SK-N-DZ (cell line): ENCODE measurements at places on chromosomes 5 and 9.
A peak's percentile ranks its signal among the peaks of the same experiment; 100 is the strongest.

- DNase-seq, result no peak
Measured at GRCh38 chr9:127509261-127509954, 58.1 kb downstream of the LRSAM1 start.

DNA sequence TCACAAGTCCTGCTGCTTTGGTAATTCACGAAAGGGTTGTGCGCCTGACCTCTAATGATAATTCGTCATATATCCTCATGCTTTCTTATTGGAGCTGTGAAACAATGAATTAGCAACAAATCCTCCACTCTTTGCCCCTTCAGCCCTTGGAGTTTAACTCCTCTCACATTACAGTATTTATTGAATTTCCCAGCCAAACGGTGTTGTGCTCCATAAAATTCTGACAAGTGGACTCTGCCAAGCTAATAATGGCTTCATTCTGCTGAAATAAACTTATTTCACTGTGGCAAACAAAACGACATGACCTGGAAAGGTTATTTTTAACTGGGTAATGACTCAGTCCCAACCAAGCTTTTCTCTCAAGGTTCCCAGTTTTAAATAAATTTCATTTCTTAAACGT, 984.4 kb upstream of the DMAC1 start:
- no peak for DNase-seq

- DNase-seq, result peak; percentile 69
Measured at GRCh38 chr5:17216974-17217492, 398 bp upstream of the BASP1 start.

DNA sequence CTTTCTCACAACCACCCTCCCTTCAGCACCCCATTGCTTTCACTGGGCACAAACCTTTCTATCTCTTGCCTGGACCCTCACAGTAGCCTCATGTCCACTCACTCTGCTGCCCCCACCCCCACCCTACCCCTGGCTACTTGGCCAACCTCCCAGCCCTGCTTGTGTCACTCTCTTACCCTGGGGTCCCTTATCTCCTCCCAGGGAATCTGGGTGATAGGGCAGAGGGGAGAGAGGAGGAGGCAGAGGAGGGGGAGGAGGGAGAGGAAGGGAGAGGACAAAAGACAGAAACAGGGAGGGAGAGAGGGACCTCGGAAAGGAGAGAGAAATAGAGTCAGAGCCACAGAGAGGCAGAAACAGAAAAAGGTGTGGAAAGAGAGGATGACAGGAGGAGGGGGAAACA, 25.0 kb upstream of the KIF12 start:
- DNase-seq, result no peak

DNA sequence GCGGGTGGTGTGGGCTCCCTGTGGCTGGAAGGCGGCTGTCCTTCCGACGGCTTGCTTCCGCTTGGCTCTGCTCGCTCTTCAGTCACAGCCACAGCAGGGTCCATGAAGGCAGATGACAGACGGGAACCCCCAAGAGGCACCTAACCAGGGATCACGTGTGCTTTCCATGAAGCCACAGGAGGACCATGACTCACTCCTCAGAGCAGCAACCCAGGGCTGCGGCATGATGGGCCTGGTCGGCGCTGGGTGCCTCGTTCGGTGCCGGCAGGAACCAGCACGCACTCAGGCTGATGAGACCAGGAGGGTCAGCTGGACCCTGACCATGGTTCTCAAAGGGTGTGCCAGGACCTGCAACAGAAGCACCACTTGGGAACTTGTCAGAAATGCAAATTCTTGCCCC, 32.8 kb upstream of the MED10 start:
- no peak for DNase-seq

DNA sequence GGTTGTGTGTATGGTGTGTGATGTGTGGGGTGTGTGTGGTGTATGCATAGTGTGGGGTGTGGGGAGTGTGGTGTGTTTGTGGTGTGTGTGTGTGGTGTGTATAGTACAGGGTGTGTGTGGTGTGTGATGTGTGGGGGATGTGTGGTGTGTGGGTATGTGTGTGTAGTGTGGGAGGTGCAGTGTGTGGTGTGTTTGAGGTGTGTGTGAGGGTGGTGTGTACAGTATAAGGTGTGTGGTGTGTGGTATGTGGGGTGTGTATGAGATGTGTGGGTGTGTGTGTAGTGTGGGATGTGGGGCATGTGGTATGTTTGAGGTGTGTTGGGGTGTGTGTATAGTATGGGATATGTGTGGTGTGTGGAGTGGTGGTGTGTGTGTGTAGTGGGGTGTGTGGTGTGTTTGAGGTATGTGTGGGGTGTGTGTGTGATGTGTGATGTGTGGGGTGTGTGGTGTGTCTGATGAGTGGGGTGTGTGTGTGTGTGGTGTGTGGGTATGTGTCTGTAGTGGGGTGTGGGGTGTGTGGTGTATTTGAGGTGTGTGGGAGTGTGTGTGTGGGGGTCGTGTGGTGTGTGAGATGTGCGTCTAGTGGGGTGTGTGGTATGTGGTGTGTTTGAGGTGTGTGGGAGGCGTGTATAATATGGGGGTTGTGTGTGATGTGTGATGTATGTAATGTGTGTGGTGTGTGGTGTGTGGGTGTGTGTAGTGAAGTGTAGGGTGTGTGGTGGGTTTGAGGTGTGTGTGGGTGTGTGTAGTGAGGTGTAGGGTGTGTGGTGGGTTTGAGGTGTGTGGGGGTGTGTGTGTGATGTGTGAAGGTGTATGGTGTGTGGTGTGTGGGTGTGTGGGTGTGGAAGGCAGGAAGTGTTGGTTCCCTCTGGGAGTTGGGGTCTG, 8.6 kb downstream of the ECSCR start:
- DNase-seq, result no peak

GRCh38 chr9:33097192-33097591, 20.7 kb upstream of the SMU1 start:
- no peak for DNase-seq

- DNase-seq, result no peak
Measured at GRCh38 chr5:174807471-174807870, 83.1 kb downstream of the MSX2 start.

- no peak for DNase-seq
Measured at GRCh38 chr5:85484982-85485574, 1100.4 kb upstream of the EDIL3 start.

GRCh38 chr5:146107901-146108300, 2.5 kb upstream of the PLAC8L1 start:
- DNase-seq, result no peak

DNA sequence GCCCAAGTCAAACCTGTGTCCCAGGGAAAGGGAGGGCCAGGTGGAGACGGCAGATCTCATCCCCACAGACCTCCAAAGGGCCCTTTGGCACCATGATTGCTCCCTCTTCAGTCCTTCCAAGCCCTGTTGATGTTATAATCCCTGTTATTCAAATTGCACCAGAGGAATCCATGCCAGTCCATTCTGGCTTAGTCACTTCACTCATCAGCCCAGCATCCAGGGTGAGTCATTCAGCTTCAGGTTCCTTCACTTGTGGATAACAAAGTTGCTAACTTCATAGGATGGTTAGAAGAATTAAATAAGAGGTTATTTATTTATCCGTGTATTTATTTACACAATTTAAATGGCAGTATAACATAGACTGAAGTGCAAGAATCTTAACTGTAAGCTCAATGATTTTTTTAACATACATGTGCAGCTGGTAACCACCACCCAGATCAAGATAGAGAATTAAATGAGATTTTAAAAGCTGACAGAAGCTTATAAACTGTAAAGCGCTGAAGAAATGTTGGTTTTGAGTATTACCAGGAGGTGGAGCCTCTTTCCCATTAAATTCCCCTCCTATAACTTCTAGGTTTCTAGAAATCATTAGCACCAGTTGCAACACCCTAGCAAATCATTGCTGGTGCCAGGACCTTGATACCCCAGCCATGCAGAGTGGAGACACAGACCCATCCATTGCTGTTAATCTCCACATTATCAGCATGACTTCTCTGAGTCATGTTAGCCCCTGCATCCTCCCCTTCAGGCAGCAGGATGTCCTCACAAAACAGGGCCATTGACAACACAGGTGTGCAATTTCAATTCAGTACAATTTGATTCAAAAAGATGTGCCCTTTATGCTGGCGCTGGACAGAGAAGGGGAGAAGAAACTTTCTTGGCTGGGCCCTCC, 77.4 kb downstream of the SEC61B start:
- DNase-seq, result no peak
